Epithelial cell of esophagus (primary cell): ENCODE measurements at places on chromosomes 7 and 10.

GRCh38 chr7:68245688-68246087 is 1249.1 kb downstream of the TYW1 start:
- peak; percentile 6 for DNase-seq

- no peak for DNase-seq
These were observed 80.4 kb downstream of the SHH start for GRCh38 chr7:155731871-155732270.

- DNase-seq, result no peak
These were observed 2.4 kb downstream of the SYPL1 start for GRCh38 chr7:106109521-106110237.

DNA sequence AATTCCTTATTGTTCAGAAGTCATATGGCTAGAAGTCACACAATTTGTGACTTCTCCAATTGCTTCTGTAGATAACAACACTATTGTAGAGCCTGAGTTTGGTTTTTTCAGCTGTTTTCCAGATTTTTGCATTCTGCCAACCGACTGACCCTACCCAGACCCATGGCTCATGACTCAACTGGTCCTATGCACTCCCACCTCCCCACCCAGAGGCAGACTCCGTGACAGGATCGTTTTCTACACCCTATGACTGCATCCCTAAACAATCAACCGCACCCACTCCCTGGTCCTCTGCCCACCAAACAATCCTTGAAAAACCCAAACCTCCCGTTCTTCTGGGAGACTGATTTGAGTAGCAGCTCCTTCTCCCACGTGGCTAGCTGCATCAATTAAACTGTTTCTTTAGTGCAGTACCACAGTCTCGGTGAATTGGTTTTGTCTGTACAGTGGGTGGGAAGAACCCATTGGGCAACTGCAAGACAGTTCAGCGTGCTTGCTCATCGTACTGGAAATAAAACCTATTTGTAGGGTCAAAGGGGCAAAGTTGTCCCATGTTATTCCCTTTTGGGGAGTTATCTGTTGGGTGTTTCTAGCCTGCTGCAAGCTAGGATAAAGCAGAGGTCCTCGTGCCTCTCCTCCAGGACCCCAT is 150.3 kb upstream of the FAM20C start:
- DNase-seq, result no peak
